ENCODE measurements at places on chromosomes 11 and 22. TPM values are rescaled to one million over a fixed set of nuclear protein-coding genes. Genes with fewer than 3 reads are reported as not detected.

NTM gene
- total RNA-seq: not detected

GLYAT gene
- total RNA-seq: not detected

PGR gene
- total RNA-seq: 0.06 TPM

- no peak for DNase-seq
These were observed 710 bp upstream of the THY1 start for GRCh38 chr11:119423509-119424254.

DNA sequence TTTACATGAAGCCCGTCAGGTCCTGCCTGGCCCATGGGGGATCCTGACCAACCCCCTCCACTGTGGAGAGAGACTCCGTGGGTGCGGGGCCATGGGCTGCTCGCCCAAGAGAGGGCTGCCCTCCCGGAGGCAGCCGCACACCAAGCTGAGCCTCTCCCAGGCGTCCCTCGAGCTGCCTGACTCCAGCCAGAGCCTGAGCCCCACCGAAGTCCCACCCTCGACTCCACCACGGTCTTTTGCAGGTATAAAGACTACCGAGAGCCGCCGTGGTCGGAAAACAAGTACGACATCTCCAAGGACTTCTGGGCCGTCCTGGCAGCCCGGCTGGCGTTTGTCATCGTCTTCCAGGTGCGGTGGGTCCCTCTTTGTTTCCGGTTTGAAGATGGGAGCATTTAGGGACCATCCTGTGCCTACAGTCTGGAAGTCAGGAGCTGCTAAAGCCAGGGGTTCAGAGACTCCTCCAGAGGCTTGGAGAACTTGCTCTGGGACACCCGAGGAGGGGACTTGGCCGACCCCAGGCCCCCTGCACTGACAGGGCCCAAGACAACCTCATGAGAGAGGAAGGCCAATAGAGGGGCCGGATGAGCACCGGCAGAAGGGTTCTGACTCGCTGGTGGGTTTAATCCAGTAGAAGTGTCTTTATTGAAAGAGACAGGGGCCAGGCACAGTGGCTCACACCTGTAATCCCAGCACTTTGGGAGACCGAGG is 17.6 kb upstream of the FADD start:
- no peak for DNase-seq

- no peak for DNase-seq
These were observed 16.2 kb upstream of the MMP13 start for GRCh38 chr11:102971766-102972165.

GRCh38 chr22:19807161-19807913 is 46.8 kb downstream of the TBX1 start:
- no peak for DNase-seq

DNA sequence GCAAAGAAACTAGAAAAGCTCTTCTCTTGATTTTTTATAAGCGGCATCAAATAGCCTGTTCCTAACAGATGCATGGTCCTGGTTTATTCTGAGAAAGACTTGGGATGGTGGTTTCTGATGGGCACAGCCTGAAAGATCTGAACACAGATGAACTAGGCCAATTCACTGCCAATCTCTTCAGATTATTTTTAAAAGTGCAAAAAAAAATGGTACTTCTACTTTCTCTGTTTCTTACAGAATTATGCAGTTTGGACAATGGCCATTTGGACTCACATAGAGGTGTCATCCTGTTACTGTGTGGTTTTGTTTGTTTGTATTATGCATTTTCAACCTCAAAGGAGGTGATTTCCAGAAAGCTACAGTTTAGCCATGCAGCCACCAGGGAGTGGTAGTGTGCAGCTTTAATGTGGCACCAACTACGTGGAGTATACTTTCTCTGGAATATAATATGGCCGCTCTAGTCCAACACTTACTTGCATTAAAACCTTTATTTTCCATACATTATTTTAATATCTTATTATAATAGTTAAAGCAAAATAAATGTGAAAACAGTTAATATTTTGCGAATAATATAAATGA is 469.8 kb upstream of the KIRREL3 start:
- DNase-seq: no peak

DNA sequence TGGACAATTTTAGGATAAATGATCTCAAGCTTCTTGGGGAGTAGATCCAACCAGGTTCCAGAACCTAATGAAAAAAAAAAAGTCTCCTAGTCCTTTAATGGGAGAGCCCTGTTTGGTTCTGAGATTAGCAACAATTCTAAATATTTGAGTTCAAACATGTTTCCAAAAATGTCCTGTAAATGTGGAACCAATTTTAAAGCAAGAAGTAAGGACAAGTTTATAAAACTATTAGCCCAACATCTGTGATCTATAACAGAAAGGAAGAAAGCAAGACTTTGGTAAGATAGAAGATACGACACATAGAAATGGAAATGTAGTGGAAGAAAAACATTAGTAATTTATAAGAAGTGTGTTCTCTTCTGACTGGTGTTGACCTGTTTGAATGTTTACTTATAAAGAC is 79.7 kb upstream of the SLC5A12 start:
- DNase-seq: no peak

GRCh38 chr11:86251345-86251744 is 6.8 kb downstream of the EED start:
- DNase-seq: no peak

All from T-cell (primary cell).